ENCODE measurements at places on chromosomes 2 and 18. TPM values are rescaled to one million over a fixed set of nuclear protein-coding genes. Genes with fewer than 3 reads are reported as not detected.
A peak's percentile ranks its signal among the peaks of the same experiment; 100 is the strongest.

- no peaks in the 10 kb centered on the region for H3K27me3 ChIP-seq
- H3K27ac ChIP-seq = no peak overlapping the region
- H3K36me3 ChIP-seq = no peaks in the 10 kb centered on the region
- peak; percentile 18 for DNase-seq
- peaks cover 21% of the 10 kb centered on the region for H3K4me1 ChIP-seq
Observed at GRCh38 chr2:233056961-233057605, 3.1 kb upstream of the INPP5D start.

The PIK3C3 gene
- 44.0 TPM for total RNA-seq

DNA sequence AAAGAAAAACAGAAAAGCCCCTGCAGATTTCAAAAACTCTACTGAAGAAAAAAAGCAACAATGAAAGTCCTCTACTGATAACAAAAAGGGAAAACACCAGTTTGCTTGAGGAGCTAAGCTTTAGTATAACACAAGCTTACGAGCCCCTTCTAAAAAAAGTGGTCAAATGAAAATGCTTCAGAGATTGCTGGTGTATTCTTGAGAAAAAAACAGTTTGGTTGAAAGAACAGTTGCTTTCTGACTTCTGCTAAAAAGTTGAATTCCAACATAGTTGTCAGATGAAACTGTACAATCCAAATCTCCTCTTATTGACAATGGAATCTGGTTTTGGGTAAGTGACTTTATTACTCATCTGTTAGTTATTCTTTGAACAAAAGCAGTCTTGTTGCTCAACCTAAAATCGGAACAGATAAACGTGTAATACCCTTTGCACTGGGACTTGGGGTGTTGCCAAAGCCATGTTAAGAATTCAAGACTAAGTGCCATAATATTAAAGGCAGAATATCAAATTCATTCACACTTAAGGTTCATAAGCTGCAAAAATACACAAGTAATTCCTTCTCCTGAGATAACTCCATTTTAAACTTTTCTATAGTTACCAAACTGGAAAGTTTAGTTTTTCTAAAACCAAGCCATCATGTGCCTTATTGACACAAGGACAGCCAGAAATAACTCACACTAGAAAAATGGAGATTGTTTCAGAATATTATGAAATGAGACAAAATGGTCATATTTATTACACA, 45.3 kb upstream of the SPAG16 start:
- no peak overlapping the region for H3K27ac ChIP-seq
- H3K27me3 ChIP-seq = no peaks in the 10 kb centered on the region
- no peak overlapping the region for H3K4me3 ChIP-seq
- no peaks in the 10 kb centered on the region for H3K36me3 ChIP-seq

- H3K27me3 ChIP-seq = no peaks in the 10 kb centered on the region
- H3K4me3 ChIP-seq = no peak overlapping the region
- no peak for DNase-seq
- H3K27ac ChIP-seq = no peak overlapping the region
- H3K36me3 ChIP-seq = no peaks in the 10 kb centered on the region
- no peaks in the 10 kb centered on the region for H3K4me1 ChIP-seq
Observed at GRCh38 chr18:69980982-69981804, 33.5 kb upstream of the CD226 start.

The FBXO15 gene
- 31.0 TPM for total RNA-seq

DNA sequence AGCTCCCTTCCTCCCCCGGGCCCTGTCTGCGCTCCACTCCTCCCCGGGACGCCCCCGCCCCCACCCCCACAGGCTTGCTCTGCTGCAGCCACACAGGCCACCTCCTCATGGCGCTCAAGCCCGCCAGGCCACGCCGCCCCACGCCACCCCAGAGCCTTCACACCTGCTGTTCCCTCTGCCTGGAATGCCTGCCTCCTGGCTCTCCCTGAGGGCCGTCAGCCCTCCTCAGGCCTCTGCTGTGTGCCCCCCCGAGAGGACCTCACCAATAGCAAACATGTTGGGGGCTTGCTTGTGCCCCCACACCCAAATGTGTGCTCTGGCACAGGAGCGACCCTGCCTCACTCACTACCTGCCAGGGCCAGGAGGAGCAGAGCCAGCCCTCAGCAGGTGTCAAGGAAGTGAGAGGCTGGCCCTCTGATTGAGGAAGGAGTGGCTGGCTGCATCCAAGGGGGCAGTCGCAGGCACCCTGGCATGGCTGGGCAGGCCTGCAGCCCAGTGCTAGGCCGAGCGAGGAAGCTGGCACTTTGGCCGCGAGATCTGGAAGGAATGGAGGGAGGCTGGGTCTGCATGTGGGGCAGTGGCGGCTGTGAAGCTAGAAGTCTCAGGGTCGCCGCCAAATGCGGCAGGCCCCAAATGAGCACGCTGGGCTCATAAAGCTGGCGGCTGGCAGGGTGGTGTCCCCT, 86.5 kb downstream of the INHBB start:
- no peaks in the 10 kb centered on the region for H3K4me1 ChIP-seq
- peaks cover 25% of the 10 kb centered on the region for H3K27me3 ChIP-seq
- DNase-seq = no peak
- no peak overlapping the region for H3K4me3 ChIP-seq
- H3K27ac ChIP-seq = no peak overlapping the region

DNA sequence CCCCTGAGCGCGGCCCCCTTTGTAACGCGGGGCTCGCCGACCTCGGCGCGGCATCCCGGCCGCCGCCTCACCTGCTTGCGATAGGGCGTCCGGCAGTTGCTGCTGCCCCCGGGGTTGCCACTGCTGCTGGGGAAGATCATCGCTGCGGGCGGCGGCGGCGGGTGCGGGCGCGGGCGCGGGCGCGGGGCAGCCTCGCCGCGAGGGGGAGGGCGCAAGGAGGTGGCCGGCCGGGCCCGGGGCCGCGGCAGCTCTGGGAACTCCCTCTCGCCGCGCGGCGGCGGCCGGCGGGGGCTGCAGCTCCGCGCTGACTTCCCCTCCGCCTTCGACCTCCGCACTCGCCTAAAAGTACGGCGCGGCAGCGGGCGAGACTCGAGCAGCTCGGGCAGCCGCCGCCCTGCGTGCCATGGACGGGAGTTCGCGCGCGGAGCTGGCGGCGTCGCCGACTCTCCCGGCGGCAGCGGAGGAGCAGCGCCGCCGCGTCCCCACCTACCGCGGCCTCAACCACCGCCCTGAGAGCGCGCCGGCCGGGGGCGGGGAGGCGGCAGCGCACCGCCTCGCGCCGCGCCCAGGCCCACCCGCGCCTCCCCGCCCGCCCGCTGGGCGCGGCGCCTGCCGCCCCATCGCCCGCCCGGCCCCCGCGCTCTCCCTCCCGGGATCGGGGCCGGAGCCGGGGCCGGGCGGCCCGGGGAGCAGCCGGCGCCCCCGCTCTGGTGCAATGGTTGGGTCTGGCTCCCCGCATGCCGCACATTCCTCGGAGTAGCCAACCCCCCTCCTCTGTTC, 86.0 kb downstream of the RBMS1 start:
- DNase-seq = peak; percentile 88
- peak overlapping the region; percentile 87 for H3K4me3 ChIP-seq

- no peak overlapping the region for H3K4me3 ChIP-seq
- no peaks in the 10 kb centered on the region for H3K27me3 ChIP-seq
- H3K27ac ChIP-seq = peak overlapping the region; percentile 28
- DNase-seq = peak; percentile 50
- no peaks in the 10 kb centered on the region for H3K36me3 ChIP-seq
- no peaks in the 10 kb centered on the region for H3K4me1 ChIP-seq
Observed at GRCh38 chr2:113784823-113785744, 28.6 kb upstream of the SLC35F5 start.

DNA sequence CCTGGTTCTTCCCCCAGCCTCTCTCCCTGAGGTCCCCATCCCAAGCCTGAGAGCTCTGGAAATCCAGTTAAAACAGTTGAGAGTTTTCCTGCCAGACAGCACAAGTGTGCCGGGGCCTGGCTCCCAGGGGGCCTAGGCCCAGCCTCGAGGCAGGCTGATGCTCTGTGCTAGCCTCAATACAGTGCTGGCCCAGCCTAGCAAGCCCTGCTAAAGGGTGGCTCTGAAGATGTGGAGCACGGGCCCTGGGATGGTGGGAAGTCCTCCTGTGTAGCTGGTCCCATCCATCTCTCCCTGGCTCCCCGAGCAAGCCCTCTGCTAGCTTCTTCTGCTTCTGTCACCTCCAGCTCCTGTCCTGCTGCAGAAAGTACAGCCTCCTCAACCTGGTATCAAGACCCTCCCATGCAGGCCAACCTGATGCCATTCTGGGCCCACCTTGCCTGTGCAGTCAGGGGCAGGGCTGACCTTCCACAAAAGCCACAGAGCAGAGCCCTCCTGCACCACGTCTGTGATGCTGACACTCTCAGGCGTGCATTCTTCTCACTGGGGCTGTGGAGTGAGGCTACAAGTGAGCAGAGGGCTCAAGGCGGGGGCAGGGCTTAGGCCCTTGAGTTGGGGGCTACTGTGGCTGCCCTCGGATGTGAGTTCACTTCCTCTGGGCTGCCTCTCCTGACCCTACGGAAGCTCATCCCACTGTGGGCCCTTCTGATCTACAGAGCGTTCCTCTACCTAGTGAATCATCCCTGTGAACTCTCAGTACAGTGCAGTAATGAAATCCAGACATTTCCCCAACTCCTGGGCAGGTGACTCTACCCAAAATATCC, 60.1 kb upstream of the LAPTM4A start:
- H3K36me3 ChIP-seq = no peaks in the 10 kb centered on the region
- H3K27me3 ChIP-seq = peaks cover 4% of the 10 kb centered on the region
- H3K27ac ChIP-seq = no peak overlapping the region
- no peaks in the 10 kb centered on the region for H3K4me1 ChIP-seq

- H3K36me3 ChIP-seq = no peaks in the 10 kb centered on the region
- H3K27ac ChIP-seq = no peak overlapping the region
- peak overlapping the region; percentile 99 for H3K4me3 ChIP-seq
- H3K27me3 ChIP-seq = no peaks in the 10 kb centered on the region
- H3K4me1 ChIP-seq = peaks cover 20% of the 10 kb centered on the region
- DNase-seq = no peak
Observed at GRCh38 chr2:69831354-69831905, 2.0 kb downstream of the GMCL1 start.

DNA sequence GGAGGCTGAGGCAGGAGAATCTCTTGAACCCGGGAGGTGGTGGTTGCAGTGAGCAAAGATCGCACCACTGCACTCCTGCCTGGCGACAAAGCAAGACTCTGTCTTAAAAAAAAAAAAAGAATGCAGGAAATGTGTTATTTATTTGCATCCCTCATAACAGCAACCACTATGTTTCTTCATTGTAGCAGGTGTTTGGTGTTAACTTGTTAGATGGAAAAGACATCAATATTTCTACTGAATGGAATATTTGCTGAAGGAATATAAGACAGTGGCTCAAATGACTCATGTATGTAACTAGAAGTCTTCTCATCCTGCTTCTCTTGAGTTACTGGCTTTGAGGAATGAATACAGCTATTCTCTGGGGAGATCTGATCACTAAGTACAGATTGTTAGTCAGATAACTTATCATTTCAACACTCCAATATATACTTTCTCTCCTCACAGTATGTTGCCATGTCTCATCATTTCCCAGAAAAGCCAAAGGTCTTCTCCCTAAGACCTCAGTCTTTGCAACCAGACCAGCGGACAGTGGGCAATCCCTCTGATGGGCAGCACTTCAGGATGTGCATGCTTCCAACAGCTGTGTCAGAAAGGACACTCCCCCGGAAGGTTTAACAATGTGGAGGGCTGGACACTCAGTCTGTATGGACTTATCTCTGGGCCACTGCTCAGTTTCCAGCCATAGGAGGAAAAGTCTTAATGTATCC, 104.4 kb upstream of the STK17B start:
- H3K36me3 ChIP-seq = no peaks in the 10 kb centered on the region
- no peak for DNase-seq
- no peaks in the 10 kb centered on the region for H3K27me3 ChIP-seq
- peaks cover 10% of the 10 kb centered on the region for H3K4me1 ChIP-seq

DNA sequence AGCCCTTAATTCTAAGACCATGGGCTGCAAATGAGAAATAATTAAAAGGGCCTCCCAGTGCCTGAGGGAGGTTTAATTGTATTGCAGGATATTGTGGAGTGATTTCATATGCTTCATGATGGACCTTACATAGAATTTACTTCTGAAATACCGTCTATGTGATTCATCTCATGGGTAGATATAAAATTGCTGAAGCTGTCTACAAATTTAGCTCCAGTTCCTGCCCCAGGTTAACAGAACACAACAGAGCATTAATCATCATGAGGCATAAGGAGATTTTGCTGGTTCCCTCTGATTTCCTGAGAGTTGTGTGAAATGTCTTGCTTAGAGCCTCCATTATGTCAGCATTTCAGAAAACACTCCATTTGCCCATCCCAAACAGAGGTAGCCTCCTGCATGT, 770 bp downstream of the UPP2 start:
- no peak overlapping the region for H3K4me3 ChIP-seq
- H3K27me3 ChIP-seq = no peaks in the 10 kb centered on the region
- no peaks in the 10 kb centered on the region for H3K36me3 ChIP-seq
- no peak overlapping the region for H3K27ac ChIP-seq
- DNase-seq = no peak
- no peaks in the 10 kb centered on the region for H3K4me1 ChIP-seq

DNA sequence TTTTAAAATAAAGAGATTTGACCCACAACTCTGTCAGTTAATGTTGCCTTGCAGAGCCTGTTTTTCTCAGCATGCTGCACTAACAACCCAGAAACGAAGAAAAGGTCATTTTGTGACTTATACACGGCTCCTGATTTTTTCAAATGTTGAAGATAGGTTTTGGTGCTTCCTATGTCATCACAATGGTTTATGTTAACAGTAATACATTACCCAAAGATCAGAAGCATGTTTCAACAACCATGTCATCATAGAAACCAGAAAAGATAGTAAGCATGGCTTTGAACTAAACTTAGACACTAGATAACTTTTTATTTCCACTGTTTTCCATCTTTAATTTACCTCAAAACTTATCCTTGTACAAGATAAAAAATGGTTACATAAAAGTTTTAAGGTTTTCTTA, 10.1 kb downstream of the BAZ2B start:
- DNase-seq = no peak
- peak overlapping the region; percentile 3 for H3K4me3 ChIP-seq
- H3K4me1 ChIP-seq = peaks cover 37% of the 10 kb centered on the region
- no peak overlapping the region for H3K27ac ChIP-seq
- H3K27me3 ChIP-seq = no peaks in the 10 kb centered on the region

The PKDCC gene
- 65.3 TPM for total RNA-seq

- DNase-seq = no peak
- H3K36me3 ChIP-seq = no peaks in the 10 kb centered on the region
- no peak overlapping the region for H3K4me3 ChIP-seq
- H3K27ac ChIP-seq = no peak overlapping the region
Observed at GRCh38 chr2:136205615-136206014, 87.7 kb upstream of the CXCR4 start.

DNA sequence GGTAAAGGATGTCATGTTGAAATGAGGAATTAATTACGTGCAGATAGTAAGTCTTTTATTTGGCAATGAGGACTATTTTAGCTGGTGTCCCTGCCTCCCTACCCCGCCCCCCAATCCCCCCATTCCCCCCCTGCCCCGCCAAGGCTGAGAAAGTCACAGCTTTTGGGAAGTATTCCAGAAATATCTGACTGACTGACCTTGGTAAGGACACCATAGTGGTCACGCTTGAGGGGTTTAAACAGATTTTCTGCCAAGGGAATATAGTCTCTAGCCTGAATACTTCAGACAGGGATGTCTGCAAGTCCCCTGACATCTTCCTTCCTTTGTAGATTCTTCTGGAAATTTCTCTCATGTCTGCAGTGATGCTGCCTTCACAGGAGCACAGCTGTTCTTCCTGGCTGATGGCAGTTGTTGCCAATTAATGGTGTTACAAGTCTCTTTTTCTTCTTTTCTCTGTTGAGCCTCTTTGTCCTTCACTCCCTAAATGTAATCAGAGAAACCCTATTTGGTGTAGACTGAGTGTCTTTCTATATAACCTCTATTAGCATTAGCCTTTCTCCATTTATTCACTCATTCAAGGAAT, 53.7 kb upstream of the MGAT5 start:
- no peak overlapping the region for H3K4me3 ChIP-seq
- no peaks in the 10 kb centered on the region for H3K27me3 ChIP-seq
- peaks cover 46% of the 10 kb centered on the region for H3K4me1 ChIP-seq
- no peak overlapping the region for H3K27ac ChIP-seq

- peaks cover 4% of the 10 kb centered on the region for H3K4me1 ChIP-seq
- peaks cover 63% of the 10 kb centered on the region for H3K36me3 ChIP-seq
Observed at GRCh38 chr2:231293163-231293562, 94.7 kb downstream of the ARMC9 start.

The NOSTRIN gene
- total RNA-seq = 50.8 TPM
